Thymus (tissue), 14 donors: ENCODE measurements at places on chromosomes 1 and 21.
A peak's percentile ranks its signal among the peaks of the same experiment; 100 is the strongest.

GRCh38 chr21:46189959-46190490 lies 5.8 kb upstream of the SPATC1L start:
- H3K27me3 ChIP-seq, result no peaks in the 10 kb centered on the region
- H3K27ac ChIP-seq, result no peak overlapping the region
- no peak overlapping the region for H3K4me3 ChIP-seq
- H3K36me3 ChIP-seq, result peaks cover 20% of the 10 kb centered on the region
- no peak for DNase-seq

GRCh38 chr1:61397935-61398334 lies 315.6 kb downstream of the NFIA start:
- no peak overlapping the region for H3K4me3 ChIP-seq
- DNase-seq, result no peak
- no peaks in the 10 kb centered on the region for H3K4me1 ChIP-seq
- H3K36me3 ChIP-seq, result no peaks in the 10 kb centered on the region

GRCh38 chr21:37073417-37074196 lies 553 bp downstream of the TTC3 start:
- peak; percentile 41 for DNase-seq
- peak overlapping the region; percentile 67 for H3K4me3 ChIP-seq
- peaks cover 4% of the 10 kb centered on the region for H3K4me1 ChIP-seq
- H3K36me3 ChIP-seq, result no peaks in the 10 kb centered on the region
- no peaks in the 10 kb centered on the region for H3K27me3 ChIP-seq

DNA sequence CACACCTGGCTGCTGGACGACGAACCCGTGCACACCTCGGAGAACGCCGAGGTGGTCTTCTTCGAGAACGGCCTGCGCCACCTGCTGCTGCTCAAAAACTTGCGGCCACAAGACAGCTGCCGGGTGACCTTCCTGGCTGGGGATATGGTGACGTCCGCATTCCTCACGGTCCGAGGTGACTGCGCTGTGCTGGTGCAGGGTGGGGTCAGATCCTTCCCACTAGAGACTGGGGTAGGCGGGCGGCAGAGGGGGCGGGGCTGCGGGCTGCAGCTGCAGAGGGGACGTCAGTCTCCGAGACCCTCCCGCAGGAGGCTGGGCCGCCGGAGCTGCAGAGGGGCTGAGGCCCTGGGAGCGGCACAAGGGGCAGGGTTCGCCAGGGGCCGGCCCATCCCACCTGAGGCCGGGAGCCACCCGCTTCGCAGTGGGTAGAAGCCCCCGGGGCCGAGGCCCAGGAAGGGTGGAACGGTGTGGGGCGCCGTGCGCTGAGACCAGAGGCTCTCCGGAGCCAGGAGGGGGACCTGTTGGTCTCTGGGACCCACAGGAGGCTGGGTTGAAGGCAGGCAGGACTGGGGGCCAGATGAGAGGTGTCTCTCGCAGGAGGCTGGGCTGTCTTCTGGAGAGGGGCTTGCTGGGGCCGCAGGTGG lies 90.6 kb downstream of the TRIM11 start:
- DNase-seq, result no peak
- H3K4me1 ChIP-seq, result no peaks in the 10 kb centered on the region
- H3K36me3 ChIP-seq, result peaks cover 25% of the 10 kb centered on the region
- H3K27ac ChIP-seq, result no peak overlapping the region
- no peaks in the 10 kb centered on the region for H3K27me3 ChIP-seq

- H3K27me3 ChIP-seq, result no peaks in the 10 kb centered on the region
- H3K4me1 ChIP-seq, result no peaks in the 10 kb centered on the region
- no peak for DNase-seq
- no peaks in the 10 kb centered on the region for H3K36me3 ChIP-seq
- H3K27ac ChIP-seq, result no peak overlapping the region
- H3K4me3 ChIP-seq, result no peak overlapping the region
Measured at GRCh38 chr21:42079939-42080787, 9.0 kb downstream of the UMODL1 start.

GRCh38 chr1:168879896-168880734 lies 151.1 kb upstream of the DPT start:
- H3K27me3 ChIP-seq, result no peaks in the 10 kb centered on the region
- no peaks in the 10 kb centered on the region for H3K4me1 ChIP-seq
- no peaks in the 10 kb centered on the region for H3K36me3 ChIP-seq
- H3K4me3 ChIP-seq, result no peak overlapping the region
- DNase-seq, result no peak

DNA sequence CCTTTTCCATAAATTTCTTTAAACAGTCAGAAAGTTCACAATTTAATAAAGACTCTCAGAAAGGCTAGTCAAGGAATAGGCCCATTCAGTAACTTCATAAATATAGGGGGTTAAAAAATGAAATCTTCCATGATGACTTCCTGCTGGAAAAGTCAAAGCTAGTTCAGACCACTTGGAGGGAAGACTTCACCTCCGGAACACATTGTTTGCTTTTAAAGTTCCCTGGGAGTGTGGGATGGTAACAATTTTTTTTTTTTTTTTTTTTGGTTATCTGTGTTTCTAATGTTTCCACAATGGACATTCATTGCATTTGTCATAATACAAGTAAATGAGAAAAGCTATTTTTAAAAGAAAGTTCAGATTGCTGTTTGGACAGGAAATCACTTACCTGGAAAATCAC lies 18.4 kb upstream of the LAMC2 start:
- no peak overlapping the region for H3K27ac ChIP-seq
- no peaks in the 10 kb centered on the region for H3K27me3 ChIP-seq
- no peak overlapping the region for H3K4me3 ChIP-seq
- no peak for DNase-seq
- H3K36me3 ChIP-seq, result no peaks in the 10 kb centered on the region
- no peaks in the 10 kb centered on the region for H3K4me1 ChIP-seq

DNA sequence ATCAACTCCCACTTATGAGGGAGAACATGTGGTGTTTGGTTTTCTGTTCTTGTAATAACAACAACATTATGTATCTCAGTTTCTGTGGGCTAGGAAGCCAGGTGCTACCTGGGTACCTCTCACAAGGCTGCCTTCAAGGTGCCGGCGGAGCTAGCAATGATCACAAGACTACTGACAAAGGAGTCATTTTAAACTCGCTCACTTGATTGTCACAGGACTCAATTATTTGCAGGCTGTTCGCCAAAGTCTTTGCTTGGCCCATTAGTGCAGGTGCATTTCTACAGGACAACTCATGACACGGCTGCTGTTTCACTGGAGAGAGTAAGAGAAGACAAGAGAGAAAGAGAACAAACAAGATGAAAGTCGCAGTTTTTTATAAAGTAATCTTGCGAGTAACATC lies 1237.4 kb upstream of the TMPRSS15 start:
- H3K27ac ChIP-seq, result no peak overlapping the region
- no peaks in the 10 kb centered on the region for H3K27me3 ChIP-seq
- no peak overlapping the region for H3K4me3 ChIP-seq
- DNase-seq, result no peak
- no peaks in the 10 kb centered on the region for H3K36me3 ChIP-seq

DNA sequence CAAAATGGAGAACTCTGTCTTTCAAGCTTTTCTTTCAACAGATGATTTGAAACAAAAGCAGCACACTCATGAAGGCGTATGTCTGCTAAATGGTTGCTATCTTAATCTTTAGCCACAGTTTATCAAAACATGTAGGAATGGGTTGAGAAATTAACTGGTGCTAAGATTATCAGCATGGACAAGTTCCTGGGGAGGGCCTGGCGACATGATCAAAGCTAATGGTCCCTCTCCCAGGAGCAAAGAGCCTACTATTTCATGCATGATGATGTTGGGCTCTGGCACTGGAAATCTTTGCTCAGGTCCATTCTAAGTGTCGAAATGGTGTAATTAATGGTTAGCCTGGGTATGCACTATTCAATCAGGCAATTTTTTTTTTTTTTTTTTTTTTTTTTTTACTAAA lies 91.7 kb downstream of the SLC45A1 start:
- no peak overlapping the region for H3K27ac ChIP-seq
- H3K4me1 ChIP-seq, result peaks cover 5% of the 10 kb centered on the region
- no peak for DNase-seq
- H3K36me3 ChIP-seq, result peaks cover 19% of the 10 kb centered on the region
- no peak overlapping the region for H3K4me3 ChIP-seq

GRCh38 chr1:231301990-231302389 lies 35.7 kb downstream of the EXOC8 start:
- H3K27ac ChIP-seq, result no peak overlapping the region
- DNase-seq, result no peak
- H3K4me3 ChIP-seq, result no peak overlapping the region
- no peaks in the 10 kb centered on the region for H3K36me3 ChIP-seq
- no peaks in the 10 kb centered on the region for H3K4me1 ChIP-seq

DNA sequence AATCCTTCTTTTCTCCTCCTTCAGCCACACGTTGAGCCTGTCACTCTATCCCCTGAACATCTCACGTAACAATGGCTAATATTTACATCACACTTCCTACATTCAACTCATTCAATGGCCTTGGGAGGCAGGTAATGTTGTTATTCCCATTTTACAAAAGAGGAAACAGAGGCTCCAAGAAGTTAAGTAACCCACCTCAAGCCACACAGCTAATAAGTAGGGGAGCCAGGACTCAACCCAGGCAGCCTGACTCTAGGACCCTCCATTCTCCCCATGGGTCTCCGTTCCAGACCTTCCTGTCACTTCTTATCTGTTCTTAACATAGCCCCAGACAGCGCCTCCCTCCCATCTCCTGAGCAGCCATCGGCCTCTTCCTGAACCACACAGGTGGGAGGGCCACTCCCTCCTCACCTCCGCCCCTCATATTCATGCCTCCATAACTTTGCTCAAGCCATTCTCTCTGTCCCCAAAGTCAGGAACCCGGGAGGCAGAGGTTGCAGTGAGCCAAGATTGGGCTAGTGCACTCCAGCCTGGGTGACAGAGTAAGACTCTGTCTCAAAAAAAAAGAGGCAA lies 2.2 kb downstream of the PADI4 start:
- H3K36me3 ChIP-seq, result no peaks in the 10 kb centered on the region
- H3K27me3 ChIP-seq, result no peaks in the 10 kb centered on the region
- H3K4me3 ChIP-seq, result no peak overlapping the region
- DNase-seq, result no peak

DNA sequence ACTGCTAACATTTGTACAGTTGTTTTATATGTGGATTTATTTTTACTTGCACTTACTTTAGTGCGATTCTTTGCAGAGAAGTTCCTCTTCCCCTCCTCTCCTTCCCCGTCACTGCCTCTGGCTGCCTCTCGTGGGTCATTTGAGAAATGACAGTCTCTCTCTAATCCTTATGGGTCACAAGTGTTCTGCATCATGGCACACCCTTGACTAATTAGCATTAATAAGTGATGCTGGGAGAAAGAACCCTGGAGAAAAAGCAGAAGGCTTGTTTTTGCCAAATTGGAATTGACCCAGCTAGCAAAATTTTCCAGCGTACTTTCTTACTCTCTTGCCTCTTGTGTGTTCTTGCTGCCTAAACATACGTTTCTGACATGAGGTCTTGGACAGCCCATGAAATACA lies 301.2 kb downstream of the DUSP10 start:
- no peak overlapping the region for H3K4me3 ChIP-seq
- no peaks in the 10 kb centered on the region for H3K4me1 ChIP-seq
- no peaks in the 10 kb centered on the region for H3K27me3 ChIP-seq
- no peak for DNase-seq

DNA sequence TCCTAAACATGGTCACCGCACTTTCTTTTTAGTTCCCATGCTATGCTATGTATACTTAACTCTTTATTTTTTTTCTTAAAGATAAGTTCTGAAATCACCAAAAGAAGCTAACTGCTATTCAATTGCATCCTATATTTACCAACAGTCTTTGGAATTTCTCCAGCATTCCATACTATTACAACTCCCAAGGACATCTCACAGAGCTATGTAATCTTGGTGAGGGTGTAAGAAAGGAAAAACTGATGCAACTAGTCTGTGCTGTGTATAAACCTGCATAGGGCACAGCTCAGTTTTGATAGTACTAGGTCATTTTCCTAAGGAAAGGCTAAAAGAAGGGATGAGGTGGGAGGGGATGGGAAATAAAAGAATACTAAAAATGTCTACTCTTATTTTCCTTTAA lies 78.0 kb downstream of the PTPN14 start:
- H3K4me1 ChIP-seq, result no peaks in the 10 kb centered on the region
- no peak for DNase-seq
- no peak overlapping the region for H3K27ac ChIP-seq

DNA sequence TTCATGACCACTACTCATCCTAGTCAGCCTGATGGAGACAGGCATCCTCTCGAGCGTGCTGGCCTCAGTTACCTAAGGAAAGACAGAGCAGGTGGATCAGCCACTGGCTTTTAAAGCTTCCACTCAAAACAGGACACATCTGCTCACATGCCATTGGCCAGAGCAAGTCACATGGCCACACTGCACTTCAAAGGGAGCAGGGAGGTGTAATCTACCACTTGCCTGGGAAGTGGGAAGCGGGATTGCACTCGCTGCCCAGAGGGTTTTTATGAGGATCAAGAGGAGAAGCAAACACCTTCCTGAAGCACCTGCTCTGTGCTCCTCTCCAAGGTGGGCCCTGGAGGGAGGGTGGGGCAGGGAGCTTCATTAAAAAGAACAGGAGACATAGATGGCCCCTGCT lies 108.0 kb downstream of the TAS1R2 start:
- H3K36me3 ChIP-seq, result no peaks in the 10 kb centered on the region
- no peaks in the 10 kb centered on the region for H3K27me3 ChIP-seq
- no peak overlapping the region for H3K4me3 ChIP-seq
- no peak for DNase-seq
- no peak overlapping the region for H3K27ac ChIP-seq

DNA sequence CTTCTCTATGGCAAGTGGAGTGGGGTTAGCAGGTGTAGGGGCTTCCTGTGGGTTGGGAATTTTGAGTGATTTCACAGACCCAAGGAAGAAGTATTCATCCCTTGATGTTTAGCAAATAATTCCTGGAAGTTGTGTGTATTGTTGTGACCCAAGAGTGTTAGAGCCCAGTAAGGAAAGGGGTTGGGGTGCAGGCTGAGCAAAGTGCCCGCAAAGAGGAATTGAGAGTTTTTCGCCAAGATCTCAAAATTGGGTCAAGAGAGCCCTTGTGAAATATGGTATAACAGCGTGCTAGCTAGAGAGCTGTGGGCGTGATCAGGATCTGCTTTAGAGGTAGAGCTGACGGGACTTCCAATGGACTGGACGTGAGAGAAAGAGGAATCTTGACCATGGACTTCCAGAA lies 73.0 kb upstream of the LAPTM5 start:
- no peak overlapping the region for H3K27ac ChIP-seq
- no peak for DNase-seq

DNA sequence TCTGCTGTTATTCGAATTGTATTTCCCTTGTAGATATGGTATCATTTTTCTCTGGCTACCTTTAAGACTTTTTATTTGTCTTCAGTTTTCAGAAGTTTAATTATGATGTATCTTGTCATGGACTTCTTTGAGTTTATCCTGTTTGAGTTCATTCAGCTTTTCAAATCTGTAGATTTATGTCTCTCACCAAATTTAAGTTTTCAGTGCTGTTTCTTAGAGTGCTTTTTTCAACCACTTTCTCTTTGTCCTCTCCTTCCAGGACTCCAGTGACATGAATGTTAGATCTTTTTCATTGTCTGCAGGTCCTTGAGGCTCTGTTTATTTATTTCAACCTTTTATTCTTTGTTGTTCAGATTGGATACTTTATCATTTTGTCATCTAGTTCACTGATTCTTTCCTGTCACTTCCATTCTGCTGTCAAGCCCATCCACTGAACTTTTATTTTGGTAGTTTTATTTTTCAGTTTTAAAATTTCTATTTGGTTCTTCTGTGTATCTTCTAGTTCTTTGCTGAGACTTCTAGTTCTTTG lies 11.4 kb downstream of the RAB4A start:
- no peaks in the 10 kb centered on the region for H3K27me3 ChIP-seq
- no peak overlapping the region for H3K27ac ChIP-seq
- peaks cover 4% of the 10 kb centered on the region for H3K36me3 ChIP-seq
- no peak for DNase-seq
- no peaks in the 10 kb centered on the region for H3K4me1 ChIP-seq
- no peak overlapping the region for H3K4me3 ChIP-seq
